ENCODE measurements at places on chromosomes 2 and 18. TPM values are rescaled to one million over a fixed set of nuclear protein-coding genes. Genes with fewer than 3 reads are reported as not detected.

GRCh38 chr2:68943581-68944568 lies 8.8 kb downstream of the GKN2 start:
- DNase-seq, result peak; percentile 68

DNA sequence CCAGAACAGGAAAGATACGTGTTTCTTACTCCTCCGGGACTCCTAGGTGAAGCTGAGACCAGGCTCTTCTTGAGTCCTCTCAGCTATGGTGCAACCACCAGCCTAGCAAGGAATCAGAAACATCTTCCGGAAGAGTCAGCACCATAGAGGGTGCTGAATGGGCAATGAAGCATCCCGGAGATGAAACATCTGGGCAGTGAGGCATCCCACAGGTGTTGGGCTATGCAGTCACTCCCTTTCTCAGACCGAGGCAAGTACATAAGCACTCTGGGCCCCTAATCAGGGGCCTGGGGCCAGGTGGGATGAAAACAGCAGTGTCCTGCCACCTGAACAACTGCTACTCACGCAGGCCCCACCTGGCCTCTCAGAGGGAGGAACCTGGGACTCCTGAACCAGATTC lies 1.4 kb upstream of the CAPN10 start:
- DNase-seq, result no peak

DNA sequence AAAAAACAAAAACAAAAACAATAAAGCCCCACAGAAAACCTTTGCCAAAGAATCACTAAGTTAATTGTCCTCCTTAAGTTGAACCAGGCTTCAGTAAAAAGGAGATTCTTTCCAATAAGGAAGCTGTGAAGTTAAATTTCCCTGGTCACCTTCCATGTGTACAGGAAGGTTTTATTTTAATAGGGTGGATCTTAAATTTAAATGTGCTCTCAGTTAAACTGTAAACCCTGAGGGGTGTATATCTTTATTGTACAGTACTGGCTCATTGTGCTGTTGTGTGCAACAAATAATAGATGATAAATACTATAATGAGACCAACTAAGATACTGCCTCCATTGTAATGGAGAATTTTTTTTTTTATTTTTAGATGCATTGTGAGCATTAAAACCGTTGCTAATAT lies 97.1 kb downstream of the NYAP2 start:
- DNase-seq, result no peak

DNA sequence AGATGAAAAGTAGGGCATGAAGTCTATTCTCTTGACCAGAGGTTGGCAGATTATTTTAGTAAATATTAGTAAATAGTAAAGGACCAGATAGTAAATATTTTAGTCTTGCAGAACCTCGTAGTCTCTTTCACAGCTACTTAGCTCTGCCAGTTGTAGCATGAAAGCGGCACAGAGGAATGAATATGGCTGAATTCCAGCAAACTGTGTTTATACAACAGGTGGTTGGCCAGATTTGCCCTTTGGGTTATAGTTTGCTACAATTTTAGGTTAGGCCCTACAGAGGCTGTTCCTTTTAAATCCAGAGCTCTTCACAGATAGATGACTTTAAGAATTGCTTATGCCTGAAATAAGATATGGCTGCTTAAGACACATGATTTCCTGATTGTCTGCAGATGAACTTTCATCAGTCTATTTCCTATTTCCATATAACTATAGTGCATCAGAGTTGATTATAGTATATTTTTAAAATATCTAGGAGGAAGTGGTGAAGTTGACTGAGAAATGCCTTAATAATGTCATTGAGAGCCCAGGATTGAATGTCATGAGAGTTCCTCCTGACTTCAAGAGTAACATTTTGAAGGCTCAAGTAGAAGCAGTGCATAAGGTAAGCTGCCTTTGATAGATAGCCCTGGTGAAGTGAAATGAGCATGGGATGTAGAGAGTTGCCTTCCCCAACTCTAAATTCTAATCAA lies 80.5 kb downstream of the TMEM185B start:
- DNase-seq, result no peak

GRCh38 chr2:233980955-233981561 lies 63.9 kb downstream of the TRPM8 start:
- no peak for DNase-seq

DNA sequence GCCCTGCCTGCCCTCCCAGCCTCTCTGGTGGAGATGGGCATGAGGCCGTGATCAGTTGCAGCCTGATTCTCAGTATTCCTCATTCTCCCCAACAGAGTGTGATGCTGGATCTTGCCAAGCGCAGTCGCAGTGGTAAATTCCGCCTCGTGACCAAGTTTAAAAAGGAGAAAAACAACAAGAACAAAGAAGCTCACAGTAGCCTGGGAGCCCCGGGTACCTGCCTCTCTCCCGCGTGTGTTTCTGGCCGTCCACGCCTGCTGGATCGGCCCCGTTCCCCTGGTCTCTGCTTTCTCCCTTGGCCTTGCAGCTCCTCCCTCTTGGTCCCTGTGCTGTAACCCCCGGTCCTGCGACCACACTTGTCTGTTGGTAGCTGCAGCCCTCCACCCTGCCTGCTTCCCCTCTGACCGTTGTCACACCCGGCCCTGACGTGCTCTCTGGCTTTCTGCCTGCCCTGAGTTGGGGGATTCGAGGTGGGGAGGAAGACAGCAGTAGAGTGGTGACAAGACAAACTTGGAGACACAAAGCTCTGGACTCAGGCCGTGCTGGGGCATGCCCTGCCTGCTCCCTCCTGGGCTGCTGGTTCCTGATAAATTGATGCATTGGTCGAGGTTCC lies 99.5 kb downstream of the USP40 start:
- no peak for DNase-seq

GRCh38 chr18:59063912-59064311 lies 75.8 kb upstream of the SEC11C start:
- no peak for DNase-seq

DNA sequence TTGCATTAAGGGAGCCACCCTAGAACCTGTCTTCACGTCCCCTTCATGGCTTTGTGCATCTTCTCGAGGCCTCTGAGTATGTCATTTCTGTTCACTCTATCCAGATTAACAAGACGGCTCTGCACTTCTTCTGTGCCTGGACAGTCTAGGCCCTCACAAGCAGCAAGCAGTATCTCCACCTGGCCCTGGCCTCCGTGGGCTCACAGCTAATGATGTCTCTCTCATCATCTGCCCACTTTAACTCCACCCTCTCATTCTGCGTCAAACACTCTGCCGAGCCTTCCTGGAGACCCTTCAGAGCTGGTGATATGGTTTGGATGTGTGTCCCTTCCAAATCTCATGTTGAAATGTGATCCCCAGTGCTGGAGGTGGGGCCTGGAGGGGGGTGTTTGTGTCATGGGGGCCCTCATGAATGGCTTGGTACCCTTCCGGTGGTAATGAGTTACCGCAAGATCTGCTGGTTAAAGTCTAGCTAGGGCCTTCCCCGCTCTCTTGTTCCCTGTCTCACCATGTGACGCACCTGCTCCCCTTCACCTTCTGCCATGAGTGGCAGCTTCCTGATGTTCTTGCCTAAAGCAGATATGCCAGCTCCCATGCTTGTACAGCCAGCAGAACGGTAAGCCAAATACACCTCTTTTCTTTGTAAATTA lies 132.5 kb upstream of the ID2 start:
- no peak for DNase-seq

DNA sequence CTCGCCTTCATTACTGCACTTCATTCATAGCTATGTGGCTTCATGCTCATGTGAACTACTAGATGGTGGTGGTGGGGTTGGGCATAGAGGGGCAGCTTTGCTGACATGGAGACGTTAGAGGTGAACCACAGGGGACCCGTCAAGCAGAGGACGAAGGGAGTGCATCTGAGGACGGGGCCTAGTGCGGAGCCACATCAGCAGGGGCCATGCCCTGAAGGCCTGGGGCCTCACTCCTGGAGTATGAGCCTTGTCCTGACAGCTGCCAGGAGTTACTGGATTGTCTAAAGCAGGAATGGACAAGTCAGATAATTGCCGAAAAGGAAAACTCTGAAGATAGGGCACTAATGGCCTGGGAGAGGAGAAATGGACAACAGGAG lies 36.4 kb downstream of the KCNF1 start:
- no peak for DNase-seq

- no peak for DNase-seq
Measured at GRCh38 chr2:63422556-63422955, 165.7 kb downstream of the WDPCP start.

Gene CTAGE1
- total RNA-seq, result not detected

Gene PDK1
- 34.1 TPM for total RNA-seq

Gene ZAP70
- not detected for total RNA-seq

Gene LRRC30
- not detected for total RNA-seq

Gene ALPG
- not detected for total RNA-seq

Gene AP1S3
- 1.8 TPM for total RNA-seq

Gene RUFY4
- not detected for total RNA-seq

Gene FOXI3
- total RNA-seq, result not detected

All from LHCN-M2 (cell line).